Activated T-cell treated with anti-CD3 and anti-CD28 coated beads for 1 hour (primary cell): ENCODE measurements at places on chromosomes 5 and 9.

GRCh38 chr5:142472306-142472951, 147.6 kb upstream of the SPRY4 start:
- DNase-seq: no peak

GRCh38 chr9:134858051-134858841, 22.4 kb upstream of the FCN2 start:
- DNase-seq: no peak

GRCh38 chr9:37342493-37342892, 80.0 kb upstream of the GRHPR start:
- no peak for DNase-seq

- no peak for DNase-seq
Measured at GRCh38 chr5:172646716-172647285, 5.7 kb downstream of the NEURL1B start.

DNA sequence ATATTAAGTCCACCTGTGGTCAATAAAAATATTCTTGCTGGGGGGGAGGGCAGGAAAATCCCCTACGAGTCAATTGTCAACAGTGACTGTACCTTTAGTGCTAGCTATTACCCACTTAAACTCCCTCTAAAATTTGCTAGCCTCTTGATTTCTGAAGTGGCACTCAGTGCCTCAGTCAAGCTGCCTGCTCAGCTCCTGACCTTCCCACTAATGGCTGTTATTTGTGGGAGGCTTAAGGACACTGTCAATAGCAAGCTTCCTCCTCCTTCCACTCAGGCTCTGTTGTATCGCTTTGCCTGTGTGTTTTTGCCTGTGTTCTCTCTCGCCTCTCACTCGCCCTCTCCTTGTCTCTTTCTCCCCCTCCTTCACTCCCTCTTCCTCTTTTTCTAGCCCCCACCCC, 140.8 kb downstream of the BNC2 start:
- DNase-seq: no peak

DNA sequence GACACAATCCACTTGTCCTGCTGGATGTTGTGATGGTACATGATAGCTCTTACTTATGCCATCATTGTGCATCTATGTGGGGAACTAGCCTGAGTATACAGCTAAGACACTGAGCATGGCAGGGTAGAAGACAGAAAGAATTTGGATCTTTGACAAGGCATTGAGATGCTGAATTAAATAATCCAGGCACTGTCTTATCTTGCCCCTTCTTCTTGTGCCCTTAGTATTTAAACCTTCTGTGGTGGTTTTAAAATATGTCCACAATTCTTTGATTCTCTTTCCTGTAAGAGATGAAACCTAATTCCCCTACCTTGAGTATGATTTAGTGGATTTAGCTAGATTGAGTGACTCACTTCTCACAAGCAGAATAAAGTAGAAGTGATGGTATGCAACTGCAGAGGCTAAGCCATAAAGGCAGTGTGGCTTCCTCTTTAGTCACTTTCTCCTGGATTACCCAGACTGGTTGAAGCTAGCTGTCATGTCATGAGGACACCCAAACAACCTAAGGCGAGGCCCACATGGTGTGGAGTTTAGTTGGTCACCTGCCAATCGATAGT, 174.0 kb upstream of the NREP start:
- DNase-seq: no peak

DNA sequence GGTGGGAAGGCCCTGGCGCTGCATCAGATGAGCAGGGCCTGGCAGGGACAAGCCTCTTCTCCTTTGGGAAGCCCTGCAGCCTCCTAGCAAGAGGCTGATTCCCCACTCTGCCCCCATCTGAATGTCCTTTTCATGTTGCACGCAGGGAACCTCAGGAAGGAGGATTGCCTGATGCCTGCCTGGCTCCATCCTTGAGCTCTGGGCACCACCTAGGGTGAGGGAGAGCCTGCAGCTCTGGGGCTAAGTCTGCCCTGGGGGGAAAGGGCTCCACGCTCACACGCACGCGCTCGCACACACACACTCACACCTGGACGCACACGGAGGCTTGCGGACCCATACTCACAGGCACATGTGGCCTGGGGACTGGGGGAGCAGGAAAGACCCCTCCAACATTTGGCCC, 86.6 kb downstream of the LMX1B start:
- no peak for DNase-seq

DNA sequence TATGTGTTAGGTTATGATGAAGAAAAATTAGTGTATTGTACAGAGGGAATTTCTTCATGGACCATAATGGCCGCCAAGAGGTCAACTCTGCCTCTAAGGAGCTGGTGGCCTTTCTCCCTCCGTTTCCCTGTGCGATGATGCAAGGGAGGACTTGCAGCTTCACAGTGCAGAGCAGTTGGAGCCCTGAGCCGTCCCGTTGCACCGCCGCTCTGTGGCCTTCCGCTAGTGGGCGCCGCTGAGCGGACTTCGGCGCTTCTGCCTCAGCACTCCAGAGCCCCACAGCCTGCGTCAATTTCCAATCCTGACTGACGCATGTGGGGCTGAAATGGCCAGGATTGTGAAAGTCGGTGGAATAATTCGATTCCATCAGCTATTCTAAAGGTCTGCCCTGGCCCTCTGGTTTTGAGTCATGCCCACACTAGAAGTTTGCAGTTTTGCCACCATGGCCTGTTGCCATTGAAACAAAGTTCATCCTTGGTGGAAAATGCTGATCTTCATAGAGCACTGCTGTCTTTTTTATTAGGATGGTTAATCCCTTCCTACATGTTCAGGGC, 22.7 kb upstream of the LECT2 start:
- peak; percentile 3 for DNase-seq

DNA sequence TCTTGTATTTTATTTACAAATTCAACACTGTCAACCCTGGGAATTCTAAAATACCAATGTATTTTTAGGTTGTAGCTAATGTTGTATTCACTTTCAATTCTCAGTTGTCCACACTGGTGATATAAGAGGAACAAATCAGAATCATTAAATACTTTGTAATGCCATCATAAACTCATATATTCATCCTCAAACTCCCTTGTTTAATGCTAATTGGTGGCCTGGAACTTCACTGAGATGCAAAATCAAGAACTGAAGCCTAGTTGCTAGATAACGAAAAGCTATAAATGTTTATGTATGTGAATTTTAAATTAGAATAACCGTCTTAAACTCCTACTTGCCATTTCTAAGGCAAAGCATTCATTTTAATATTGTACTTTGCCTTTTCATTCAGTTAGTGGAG, 274.7 kb downstream of the RAB3C start:
- no peak for DNase-seq

DNA sequence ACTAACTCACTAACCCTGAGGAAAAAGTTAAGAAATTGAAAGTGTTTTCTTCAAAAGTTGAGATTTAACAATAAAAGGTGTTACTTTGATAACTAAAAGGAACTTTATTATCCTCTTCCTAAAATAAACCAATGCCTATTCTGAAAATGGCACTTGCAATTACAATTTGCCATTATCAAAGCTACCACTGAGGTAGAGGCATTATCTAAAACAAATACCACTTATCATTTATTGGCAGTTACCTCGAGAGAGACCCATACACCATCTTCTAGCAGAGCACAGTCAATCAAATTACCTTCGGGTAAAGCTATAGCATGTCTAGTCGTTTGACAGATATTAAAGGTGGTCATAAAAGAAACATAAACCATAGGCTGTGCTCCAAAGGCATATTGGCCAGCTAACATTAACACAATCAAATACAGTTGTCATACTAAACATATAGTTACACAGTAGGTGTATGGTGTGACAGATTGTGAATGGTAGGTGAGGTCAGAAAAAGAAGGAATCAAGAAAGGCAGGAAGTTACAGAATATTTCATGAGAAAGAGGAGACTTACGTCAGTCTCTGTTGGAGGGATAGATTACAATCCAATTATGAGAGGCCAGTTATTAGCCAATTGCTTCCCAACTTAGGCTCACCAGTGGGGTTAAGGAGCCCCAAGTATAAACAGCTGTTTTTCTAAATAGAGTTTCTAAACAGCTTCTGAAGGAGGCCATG, 56.3 kb downstream of the VCAN start:
- no peak for DNase-seq

GRCh38 chr5:142080248-142080647, 28.3 kb upstream of the NDFIP1 start:
- no peak for DNase-seq

- DNase-seq: no peak
Measured at GRCh38 chr5:154296525-154297159, 106.1 kb downstream of the GALNT10 start.

DNA sequence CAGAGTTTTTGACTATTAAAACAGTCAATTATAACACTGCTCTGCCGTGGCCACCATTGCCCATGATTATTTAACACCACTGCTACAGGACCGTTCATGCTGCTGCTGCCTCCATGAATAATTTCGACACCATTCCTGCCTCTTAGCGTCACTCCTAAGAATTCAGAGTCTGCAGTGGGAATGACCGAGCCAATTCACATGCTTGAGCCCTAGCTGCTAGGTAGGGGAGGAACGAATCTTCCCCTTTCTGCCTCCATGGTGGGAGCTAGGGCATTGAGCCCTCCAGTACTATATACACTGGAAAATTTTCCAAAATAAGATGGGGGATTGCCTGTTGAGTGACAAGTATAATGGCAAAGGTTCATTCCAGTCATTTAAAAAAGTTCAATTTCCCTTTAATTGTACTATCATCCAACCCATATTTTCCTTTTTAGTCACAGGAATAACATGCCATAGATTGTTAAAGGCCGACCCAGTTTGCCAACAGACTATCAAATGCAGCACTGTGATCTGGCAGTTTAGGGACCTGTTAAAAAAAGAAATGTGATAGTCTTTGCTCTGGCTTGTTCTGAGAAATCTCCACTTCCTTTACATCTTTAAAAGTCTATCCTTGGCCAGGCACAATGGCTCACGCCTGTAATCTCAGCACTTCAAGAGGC, 13.5 kb upstream of the B4GALT1 start:
- DNase-seq: no peak

DNA sequence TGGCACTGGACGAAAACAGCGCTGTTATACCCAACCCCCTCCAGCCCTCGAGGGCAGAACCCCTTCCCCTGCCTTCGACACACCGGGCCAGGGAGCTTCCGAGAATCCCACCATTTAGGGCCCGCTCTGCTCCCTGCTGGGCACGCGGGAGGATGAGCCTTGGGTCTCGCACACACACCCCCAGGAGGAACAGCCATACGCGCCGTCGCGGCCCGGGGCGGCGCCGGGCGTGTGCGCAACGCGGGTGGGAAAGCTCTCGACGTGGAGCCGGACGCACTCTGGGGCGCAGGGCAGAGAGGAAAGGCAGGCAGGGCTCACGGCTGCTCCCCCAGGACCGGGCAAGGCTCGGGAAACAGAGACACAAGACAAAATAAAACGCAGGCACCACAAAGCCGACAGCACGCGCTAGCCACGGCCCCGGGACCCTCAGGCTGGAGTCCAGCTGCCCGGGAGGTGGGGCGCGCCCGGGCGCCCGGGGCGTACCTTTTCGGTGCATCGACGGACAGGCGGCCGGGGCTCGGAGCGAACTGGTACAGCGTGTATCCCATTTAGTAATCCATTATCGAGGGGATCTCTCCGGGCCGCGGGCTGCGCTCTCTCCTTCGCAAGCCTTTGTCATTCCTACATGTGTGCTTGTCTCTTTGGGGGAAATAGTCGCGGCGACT, 789 bp downstream of the SEMA6A start:
- DNase-seq: no peak
